ENCODE measurements at places on chromosomes 12 and 14. TPM values are rescaled to one million over a fixed set of nuclear protein-coding genes. Genes with fewer than 3 reads are reported as not detected.

ZDHHC22 gene
- total RNA-seq = not detected

SELPLG gene
- 0.58 TPM for total RNA-seq

GRCh38 chr12:28878629-28879028 is 270.4 kb upstream of the FAR2 start:
- no peak for DNase-seq

- no peak for DNase-seq
Observed at GRCh38 chr12:115303723-115304309, 619.8 kb upstream of the TBX3 start.

DNA sequence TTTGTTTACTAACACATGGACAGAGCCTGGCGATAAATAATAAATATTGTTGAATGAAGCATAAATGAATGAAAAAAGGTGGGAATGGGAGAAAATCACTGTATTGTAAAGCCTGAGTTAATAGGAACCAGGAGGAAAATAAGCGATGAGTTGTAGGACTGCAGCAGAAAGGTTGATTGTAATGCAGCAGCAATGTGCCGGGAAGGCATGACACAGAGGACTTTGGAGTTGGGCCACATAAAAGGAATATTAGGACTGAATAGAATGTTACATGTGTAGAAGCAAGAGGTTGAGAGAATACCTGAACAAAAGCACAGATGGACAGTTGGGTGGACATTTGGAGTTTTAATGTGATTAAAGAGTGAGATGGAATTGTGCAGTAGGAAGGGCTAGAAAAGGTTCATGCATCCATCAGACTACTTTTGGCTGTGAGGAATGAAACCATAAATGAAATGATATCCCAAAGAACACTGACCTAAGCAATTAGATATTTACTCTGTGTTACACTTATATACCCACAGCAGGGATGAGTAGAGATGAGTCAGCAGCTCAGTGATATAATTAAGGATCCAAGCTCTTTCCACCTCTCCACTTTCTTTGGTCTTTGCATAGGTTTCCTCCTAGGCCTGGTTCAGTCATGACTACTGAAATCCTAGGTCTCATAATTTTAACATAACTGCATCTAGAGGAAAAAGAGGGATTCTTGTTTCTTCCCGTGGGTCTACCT is 55.4 kb downstream of the CCER1 start:
- no peak for DNase-seq

GRCh38 chr12:21444193-21445146 is 7.0 kb downstream of the PYROXD1 start:
- no peak for DNase-seq

GRCh38 chr12:123986374-123986965 is 13.5 kb downstream of the ZNF664 start:
- DNase-seq = no peak

DNA sequence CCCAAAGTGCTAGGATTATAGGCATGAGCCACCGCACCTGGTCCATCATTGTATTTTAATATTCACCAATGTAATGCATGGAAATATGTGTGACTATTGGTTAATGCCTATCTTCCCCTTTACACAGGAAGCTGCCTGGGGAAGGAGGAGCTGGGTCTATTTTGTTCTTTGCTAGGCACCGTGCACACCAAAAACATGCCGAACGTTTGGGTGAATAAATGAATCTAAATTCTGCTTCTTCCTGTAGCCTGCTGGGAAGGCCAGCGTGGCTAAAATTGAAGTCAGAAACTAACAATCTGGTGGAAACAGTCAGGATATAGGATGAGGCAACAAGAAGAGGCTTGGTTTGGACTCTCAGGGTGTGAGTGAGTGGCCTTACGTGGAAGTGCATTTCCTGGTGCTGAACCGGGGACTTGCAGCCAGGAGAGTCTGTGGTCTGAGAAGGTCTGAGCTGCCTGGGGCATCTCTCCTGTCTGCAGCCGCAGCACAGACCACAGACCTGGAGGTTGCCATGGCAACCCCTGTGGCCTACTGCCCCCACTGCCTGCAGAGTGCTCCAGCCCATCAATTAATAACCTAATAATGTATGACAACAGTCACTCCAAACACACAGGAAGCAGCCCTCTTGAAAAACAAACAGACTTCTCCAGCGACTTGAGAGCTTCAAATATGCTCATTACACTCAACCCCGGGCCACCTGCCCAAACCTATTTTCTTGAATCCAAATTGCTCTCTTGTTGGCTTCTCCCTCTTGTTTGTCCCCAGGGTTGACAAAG is 5.5 kb upstream of the GPR68 start:
- DNase-seq = no peak

DNA sequence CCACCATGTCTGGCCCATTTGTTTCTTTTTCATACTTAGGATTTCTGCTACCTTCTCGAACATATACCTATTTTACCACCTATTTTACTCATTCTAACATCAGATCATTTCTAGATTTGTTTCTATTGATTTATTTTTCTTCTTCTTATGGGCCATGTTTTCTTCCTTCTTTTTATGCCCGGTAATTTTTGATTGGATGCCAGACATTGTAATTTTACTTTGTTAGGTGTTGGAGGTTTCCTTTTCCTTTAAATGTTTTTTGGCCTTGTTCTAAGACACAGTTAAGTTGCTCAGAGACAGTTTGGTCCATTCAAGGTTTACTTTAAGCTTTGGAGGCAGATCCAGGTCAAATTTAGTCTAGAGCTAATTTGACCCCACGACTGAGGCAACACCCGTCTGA is 14.7 kb upstream of the BEGAIN start:
- DNase-seq = no peak

ARG2 gene
- total RNA-seq = 17.0 TPM

GRCh38 chr12:95351748-95352147 is 122.2 kb upstream of the METAP2 start:
- no peak for DNase-seq

- no peak for DNase-seq
Observed at GRCh38 chr12:46227616-46228015, 41.2 kb downstream of the SLC38A1 start.

GRCh38 chr12:21276826-21277225 is 57.9 kb downstream of the SLCO1A2 start:
- DNase-seq = no peak

DNA sequence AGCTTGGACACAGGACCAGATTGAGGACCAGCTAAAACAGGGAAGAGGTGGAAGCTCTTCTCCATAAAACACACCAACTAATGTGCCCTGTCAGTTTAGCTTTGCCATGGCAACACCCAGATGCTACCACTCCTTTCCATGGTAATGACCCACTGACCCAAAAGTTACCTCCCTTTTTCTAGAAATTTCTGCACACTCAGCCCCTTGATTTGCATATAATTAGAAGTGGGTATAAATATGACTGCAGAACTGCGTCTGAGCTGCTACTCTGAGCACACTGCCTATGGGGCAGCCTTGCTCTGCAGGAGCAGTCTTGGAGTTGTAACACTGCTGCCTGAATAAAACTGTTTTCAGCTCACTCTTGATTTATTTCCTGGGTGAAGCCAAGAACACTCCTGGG is 3.2 kb upstream of the TDG start:
- DNase-seq = no peak

- no peak for DNase-seq
Observed at GRCh38 chr12:102564026-102564425, 83.7 kb upstream of the IGF1 start.

GRCh38 chr12:63276537-63277365 is 125.8 kb upstream of the AVPR1A start:
- DNase-seq = no peak

EIF2S3B gene
- total RNA-seq = 2.3 TPM

DNA sequence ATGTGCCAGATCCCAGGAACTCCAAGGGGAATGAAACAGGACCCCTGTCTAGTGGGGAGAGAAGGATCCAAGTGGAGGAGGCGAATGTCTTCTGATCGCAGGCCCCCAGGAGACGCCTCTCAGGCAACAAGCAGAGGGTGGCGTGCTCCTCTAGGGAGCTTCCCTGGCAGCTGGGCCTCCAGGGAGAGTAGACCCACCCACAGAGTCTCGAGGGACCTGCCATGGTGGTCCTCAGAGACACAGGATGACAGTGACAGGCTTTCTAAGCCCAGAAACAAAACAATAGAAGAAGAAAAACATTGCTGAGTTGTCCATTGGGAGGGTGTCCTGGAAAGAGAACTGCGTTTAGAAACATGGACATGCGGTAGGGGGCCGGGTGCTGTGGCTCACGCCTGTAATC is 140.6 kb upstream of the MAP1LC3B2 start:
- DNase-seq = no peak

DNA sequence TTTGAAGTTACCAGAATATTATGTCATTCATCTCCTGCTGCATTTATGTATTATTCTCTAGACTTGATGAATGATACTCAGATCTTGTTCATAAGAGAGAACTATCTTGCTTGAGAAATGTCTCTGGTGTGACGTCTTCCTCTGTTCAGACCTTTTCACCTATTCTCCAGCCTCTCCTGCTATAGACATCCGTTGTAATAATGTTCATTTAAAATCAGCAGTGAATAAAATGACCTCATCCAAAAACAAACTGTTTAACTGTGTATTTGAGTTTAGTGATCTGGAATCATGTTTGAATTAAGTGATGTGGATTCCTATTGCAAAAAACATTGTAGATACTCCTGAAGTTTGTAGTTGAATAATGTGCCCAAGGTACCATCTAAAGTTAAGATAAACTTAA is 487.1 kb downstream of the PCNX1 start:
- no peak for DNase-seq

LETMD1 gene
- 34.6 TPM for total RNA-seq

- no peak for DNase-seq
Observed at GRCh38 chr12:49949866-49950265, 671 bp upstream of the AQP2 start.

DNA sequence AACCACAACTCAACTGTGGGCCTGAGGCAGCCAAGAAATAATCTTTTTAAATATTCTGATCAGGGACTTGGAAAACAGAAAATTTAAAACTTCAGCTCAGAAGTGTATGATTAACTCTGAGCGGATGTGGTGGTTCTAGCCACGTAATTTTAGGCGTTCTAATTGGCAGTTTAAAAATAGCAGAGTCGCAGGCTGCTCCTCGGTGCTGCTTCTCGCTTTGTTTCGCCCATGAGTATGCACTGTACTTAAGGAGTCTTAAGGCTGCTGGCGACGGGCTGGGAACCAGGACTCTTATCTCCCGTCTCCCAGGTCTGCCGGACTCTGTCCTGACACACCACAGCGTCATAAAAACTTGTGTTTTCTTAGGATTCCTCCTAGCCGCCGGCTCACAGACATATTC is 113.4 kb upstream of the PELI2 start:
- no peak for DNase-seq

GLIPR1L2 gene
- not detected for total RNA-seq

DNA sequence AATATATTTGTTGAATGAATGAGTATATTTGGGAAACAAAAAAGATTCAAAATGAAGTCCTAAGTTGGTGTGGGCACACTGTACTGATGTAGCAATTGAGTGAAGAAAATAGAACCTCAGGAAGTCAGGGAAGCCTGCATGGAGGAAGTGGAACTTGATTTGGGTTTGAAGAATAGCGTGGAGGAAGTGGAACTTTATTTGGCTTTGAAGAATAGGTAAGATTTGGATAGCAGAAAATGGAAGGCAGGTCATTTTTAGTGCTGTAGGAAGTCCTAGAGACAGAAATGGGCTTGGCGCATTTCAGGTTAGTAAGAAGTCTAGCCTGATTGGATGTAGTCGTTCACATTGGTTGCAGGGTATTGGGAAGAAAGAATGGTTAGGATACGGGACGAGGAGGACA is 5.4 kb downstream of the C12orf75 start:
- no peak for DNase-seq

GRCh38 chr14:31071151-31071550 is 45.0 kb upstream of the STRN3 start:
- no peak for DNase-seq

POTEM gene
- total RNA-seq = not detected

RPGRIP1 gene
- not detected for total RNA-seq

CAPZA3 gene
- not detected for total RNA-seq

GRCh38 chr14:84825481-84826251 is 704.3 kb upstream of the FLRT2 start:
- no peak for DNase-seq

STXBP6 gene
- 1.3 TPM for total RNA-seq

- DNase-seq = no peak
Observed at GRCh38 chr14:97311411-97311810, 514.2 kb downstream of the VRK1 start.

GRCh38 chr14:103516426-103517173 is 6.0 kb downstream of the CKB start:
- no peak for DNase-seq

PRPF39 gene
- 29.6 TPM for total RNA-seq

DNA sequence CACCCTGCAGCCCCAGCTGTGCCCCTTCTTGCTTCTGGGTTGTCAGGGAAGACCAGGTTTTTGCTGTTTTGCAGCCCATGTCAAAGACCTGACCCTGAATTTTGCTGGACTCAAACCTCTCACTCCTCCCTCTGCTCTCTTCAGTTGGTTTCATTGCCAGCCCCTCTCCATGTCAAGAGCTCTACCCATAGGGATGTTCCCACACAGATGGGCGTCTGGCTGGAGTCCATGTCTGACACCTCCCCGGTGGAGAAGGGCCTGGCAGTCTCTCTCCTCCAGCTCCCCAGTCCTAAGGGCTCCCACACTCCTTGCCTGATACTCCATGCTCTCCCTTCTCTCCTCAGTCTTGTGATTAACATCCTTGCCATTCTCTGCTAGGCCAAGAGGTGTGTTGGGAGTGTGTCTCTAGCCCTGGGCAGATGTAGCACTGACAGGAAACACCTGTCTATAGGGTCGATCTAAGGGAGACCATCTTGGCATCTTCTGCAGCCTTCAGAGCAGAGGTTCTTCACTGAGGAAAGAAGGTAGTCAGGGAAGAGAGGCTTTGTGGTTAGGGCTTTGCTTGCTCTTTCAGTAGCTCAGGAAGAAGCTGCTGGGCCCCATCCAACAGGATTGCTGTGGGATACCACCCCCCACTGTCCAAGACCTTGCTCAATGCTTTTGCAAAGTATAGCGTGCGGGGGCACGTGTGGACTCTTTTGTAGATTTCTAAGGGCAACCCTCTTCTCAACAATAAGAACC is 4.7 kb downstream of the ASIC1 start:
- no peak for DNase-seq

DNA sequence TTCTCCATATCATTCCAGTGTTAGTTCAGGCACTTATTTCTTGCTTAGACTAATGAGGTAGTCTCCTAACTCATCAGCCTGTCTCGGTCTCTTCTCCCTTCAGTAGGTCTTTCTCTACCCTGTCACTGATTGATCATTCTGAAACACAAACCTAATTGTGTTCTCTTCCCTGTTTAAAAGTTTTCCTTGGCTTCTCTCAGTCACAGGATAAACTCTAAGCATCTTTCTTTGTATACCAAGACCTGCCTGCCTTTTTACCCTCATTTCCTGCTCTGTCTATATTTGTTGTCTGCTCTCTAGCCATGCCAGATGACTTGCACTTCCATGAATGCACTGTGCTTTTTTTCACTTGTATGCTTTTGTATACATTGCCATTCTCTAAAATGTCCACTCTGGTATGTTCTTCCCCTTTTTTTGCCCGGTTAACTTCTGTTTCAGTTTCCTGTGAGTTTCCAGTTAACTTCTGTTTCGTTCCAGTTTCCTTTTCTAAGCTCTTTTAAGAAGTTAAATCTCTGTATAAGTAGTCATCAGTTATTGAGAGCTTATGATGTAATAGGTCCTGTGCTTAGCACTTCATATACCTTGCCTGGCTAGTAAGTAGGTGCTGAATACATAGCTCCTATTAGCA is 12.8 kb downstream of the DIP2B start:
- DNase-seq = peak; percentile 23

Data from glomerular endothelial cell (primary cell).